ENCODE measurements at places on chromosomes 5 and 9.
A peak's percentile ranks its signal among the peaks of the same experiment; 100 is the strongest.

DNA sequence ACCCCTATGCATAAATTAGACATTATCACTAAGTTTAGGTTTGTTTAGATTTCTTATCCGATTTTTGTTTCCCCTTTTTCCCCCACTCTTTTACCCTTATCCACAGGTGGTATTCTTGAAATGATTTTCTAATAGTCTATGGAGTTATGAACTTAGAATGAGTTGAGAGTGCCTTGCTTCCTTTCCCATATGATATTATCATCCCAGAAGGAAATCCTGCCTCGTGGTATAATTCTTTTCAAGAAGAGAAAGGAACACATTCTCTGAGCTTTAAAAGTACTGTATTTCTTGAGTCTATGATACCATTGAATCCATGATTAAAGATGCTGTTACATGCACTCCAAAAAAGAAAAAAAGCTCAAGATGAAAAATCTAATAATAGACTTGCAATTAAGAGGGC is 76.9 kb upstream of the ADAMTSL1 start:
- DNase-seq, result no peak

DNA sequence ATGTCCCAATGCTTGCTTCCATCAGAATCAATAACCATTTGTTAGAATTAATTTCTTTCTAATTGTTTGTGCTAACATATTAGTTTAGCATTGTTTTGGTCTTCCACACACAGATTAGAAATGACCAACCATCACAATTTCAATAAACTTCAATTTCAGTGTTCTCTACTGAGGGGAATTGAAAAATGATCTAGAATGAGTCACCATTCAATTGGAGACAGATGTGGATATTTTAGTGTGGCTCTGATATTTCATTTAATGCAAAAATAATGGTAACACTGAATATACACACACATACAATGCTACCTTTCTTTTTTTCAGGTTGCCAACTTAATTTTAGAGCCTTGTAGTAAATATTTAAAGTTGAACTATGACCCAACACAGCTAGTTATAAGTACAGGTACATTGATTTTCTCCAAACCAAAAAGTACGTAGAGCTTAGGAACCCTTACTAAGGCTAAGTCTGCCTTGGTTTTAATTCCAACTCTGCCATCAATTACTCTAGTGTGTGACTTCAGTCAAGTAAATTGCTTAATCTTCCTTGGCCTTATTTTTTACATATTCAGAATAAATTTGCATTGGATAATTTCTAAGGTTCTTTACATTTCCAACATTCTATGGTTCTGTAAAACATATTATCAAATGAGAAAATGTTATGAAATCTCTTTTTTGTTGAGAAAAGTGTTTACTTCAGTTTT is 143.9 kb downstream of the DMRTA1 start:
- DNase-seq, result no peak

DNA sequence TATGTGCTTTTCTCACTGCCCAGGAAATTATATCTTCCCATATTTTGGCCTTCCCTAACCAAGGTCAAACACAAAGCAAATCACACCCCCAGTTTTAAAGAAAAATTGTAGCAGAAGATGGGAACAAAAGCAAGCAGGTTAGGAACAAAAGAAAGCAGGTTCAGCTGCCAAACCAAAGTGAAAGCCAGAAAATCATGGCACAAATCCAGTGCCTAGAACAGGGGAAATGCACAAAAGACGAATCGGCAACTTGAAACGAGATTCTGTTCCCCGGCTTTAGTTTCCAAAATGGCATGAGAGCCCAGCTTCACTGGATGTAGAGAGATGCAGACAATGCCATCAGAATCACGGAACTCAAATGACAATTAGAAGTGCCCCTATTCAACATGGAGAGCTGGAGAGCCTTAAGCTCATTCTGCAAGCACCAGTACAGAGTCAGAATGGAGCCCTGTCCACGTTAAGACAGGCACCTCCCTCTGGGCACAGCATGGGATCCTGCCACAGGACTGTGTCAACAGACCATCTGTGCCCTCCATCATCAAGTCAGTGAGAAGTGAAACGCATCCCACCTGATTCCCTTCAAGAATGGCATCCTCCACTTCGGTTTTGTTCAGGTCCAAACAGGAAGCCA is 13.8 kb downstream of the DNAH5 start:
- DNase-seq, result peak; percentile 90

DNA sequence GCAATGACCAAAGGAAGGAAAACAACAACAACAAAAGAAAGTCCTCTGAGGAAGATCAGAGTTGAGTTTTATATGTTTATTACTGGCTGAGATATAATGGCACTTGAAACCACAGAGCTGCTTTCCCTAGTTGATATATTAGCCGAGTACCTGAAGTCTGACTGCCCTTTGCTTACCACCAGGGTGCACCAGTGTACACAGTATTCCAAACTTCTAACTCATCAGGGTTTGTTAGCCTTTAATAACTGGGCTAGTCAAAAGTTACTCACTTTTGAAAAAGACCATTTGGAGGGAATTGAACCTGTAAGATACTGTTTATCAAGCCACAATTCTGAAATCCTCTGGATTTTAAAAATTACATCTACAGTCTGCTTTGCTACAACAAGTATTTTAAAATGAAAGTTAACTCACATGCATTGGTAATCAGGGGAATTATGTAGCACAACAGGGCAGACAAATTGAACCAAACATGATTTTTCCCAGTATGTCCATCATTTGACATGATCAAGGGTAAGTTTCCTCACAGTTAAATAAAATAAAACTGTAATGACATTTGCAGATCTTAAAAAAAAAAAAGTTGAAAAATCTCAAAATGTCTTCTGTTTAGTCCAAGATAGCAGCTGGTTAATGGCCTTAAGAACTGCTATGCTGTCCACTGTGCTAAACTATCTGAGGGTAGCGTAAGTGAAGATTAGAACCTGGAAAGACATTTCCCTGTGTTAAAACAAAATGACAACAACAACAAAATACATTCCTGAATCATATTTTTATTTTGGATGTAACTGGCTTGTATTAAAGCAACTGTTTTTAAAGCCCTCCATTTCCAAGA is 57.3 kb upstream of the C6 start:
- no peak for DNase-seq

DNA sequence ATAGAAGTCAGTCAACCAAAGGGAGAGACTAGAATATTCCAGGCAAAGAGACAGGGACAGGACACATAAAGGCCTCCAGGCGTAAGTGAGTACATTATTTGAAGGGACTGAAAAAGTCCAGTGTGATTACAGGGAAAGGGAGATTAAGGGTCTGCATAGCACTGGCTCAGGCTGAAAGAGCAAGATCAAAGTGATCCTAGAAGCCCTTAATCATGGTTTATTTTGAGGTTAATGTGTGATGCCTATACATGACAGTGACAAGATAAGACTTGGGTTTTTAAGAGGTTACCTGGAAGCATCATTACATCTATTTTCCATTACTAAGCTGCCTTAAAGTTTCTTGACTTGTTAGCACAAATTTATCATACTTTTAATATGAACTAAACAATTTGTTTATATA is 25.8 kb downstream of the LMBRD2 start:
- no peak for DNase-seq

- no peak for DNase-seq
Observed at GRCh38 chr5:181035991-181036815, 3.9 kb upstream of the BTNL9 start.
